ENCODE measurements at places on chromosomes 1 and 21. TPM values are rescaled to one million over a fixed set of nuclear protein-coding genes. Genes with fewer than 3 reads are reported as not detected.

- DNase-seq, result no peak
Observed at GRCh38 chr1:197222025-197222685, 45.9 kb upstream of the CRB1 start.

- no peak for DNase-seq
Observed at GRCh38 chr1:117672756-117673155, 66.9 kb downstream of the TENT5C start.

DNA sequence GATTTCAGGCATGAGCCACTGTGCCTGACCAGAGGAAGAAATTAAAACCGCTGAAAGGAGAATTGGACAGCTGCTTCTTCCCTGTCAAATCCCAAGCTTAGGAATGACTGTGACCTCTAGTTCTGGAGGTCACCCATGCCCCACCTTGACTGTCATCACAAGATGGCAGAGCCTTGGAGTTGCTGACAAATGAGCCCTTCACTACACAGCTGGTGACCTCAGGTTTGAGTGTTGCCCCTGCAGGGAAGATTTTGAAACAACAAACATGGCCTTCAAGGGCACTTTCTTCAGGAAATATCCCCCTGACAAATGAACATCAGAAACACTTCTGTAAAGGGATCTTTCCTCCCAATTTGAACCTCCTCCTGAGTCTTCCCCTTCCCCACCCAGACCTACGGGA lies 6.9 kb upstream of the SLC45A3 start:
- no peak for DNase-seq

- peak; percentile 43 for DNase-seq
Observed at GRCh38 chr21:45403825-45404729, 888 bp upstream of the COL18A1 start.

GRCh38 chr1:23629708-23630290 lies 61.8 kb upstream of the RPL11 start:
- DNase-seq, result no peak

DNA sequence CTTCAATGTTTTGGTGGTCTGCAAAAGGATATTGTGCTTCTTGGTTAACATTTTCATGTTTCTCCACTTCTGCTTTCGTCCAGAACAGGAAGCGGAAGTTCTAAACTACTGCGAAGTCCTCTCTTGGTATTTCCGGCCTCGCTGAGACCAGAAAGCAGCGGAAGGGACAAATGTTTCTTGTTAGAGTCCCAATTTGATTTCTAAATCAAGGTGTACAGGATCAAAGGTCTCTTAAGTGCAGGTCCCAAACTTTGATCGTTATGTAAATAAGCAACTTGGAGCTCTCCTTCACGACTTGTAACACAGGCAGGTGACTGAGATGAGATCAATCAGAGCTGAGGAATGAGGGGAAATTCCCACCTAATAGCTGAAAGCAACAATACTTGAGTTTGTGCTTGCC lies 40.1 kb upstream of the HMCN1 start:
- DNase-seq, result peak; percentile 70

- no peak for DNase-seq
Observed at GRCh38 chr1:116150368-116150767, 39.2 kb downstream of the MAB21L3 start.

DNA sequence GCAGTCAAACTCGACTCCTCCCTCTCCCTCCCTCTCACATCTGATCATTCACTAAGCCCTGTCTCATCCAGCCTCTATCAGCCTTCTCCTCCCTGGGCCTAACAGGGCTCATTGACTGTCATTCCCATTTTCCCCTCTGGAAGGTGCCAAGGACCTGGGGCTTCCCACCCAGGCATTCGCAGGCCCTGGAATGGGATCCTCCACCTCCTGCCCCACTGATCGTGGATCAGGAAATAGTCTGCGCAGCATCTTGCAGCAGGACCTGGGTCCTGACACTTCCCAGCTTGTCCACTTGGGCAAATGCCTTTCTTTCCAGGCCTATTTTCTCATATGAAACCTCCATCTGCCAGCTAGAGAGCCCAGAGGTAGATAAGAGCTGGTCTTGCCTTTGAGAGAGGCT lies 71.2 kb upstream of the ZC3H12A start:
- DNase-seq, result no peak

GRCh38 chr1:81775510-81775909 lies 25.2 kb upstream of the ADGRL2 start:
- no peak for DNase-seq

DNA sequence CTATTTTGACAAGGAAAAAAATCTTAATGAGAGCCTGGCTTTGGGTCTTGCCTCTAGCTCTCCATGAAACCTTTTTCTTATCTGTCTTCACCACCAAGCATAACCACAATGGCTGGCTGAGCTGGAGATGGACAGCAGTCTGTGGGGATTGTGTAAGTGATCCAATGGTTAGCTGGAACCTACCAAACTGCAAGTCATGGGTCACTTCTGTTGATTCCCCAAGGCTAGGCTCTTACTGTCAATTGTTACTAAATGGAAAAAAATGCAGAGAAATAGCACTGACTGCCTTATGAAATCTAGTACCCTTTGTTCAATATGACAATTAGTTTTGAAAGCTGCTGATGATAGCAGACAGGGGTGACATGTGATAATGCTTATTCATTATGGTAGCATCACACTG lies 359.0 kb downstream of the ST6GALNAC3 start:
- no peak for DNase-seq

GRCh38 chr1:178509414-178510007 lies 3.4 kb upstream of the TEX35 start:
- no peak for DNase-seq

DNA sequence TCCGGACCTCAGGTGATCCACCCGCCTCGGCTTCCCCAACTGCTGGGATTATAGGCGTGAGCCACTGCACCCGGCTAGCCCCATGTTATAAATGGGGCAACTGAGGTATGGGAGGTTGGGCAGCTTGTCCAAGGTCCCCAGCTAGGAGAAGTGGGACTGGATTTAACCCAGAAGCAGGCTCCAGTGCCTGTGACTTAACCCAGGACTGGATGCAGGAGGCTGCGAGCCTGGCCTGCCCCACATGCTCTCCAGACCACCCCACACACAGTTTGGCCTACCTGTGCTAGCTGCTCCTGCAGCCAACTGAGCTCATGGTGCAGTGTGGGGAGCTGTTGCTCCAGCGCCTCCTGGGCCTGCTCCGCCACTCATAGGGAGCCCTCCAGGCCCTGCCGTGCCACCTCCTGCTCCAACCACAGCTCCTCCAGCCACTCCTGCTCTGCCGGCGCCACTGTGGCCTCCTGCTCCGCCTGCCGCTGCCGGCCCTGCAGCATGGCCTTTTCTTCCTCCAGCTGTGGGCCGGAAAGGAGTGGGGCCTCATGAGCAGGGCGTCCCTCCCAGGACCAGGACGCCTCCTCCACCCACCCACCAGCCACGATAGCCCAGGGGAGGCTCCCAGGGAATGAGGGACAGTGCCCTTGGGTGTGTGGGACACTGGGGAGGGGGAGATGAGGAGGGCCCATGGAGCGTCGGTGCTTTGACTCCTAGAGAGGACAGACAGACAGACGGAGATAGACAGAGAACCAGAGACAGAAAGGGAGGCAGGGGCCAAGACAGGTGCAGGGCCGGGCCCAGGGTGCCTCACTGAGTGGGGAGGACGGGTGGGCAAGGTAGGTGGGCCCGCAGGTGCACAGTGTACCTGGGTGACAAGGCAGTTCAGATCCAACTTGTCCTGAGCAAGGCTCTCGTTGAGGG lies 12.4 kb upstream of the NBPF1 start:
- no peak for DNase-seq

DNA sequence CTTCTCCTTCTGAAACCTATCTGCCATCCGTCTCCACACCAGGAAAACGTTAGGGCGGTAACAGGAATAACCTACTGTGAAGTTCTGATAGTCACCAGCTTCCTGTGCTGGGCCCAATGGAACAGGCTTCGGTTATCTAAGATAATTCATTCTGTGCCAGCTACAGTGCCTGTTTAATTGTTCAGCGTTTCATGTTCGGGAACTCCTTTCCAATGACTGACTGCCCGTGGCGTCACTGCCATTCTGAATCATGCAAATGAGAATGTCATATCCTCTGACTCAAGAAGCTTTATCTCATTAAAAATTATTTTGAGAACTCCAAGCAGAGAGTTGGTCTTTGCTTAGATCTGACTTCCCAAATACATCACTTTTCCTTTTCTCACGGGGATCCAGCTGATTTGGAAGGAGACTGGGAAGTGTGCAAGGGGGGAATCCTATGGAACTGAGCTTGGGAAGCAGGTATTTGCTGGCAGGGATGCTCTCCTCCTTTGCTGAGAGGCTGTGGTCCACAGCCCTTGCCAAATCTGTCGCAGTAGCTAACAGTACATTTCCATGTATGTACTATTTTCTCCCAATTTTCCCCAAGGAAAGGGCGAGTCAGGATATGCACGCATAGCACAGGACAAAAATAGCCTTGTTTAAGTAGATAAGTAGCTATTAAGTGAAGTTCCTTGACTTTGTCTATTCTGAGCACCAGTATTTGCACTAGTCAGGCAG lies 358.7 kb downstream of the LTN1 start:
- peak; percentile 94 for DNase-seq

DNA sequence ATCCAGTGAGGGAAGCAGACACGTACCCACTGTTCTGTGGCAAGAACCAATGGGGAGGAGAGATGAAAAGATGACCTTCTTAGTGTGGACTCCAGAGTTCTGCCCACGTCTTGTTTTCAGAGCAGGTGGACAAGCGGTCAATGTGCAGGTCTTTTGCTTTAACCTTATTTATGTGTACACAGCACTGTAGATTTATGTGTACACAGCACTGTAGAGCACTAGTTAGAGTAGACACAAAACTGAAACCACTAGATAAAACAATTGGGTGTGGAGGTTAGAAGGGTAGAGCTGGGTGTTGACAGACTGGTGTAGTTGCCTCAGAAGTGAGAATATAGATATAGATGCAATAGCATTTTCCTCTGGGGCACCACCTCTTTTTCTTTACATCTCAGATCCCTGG lies 150.0 kb downstream of the MAGI3 start:
- DNase-seq, result no peak

DNA sequence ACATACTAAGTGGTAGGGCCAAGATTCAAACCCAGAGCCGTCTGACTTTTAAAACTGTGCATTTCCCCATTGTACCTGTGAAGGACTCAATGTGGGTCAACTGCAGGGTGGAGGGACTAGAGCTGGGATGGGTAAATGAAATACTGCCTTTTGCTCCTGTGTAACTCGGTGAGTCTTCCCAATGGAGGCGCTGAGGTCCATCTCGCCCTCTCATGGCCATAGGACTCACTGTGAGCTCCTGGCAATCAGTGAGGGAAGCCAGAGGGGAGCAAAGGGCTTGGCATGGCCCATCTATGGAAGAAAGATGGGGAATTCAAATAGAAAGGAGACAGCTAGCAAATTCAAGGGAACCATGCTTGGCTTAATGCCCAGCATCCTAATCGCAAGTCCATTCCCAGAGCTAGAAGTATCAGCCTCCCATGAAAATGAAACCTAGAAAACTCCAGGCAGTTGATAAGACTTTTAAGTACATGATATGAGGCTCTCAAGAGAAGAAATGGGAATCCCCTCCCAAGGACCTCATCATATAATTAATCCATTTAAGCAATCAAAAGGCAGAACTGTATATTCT lies 25.4 kb upstream of the CGN start:
- no peak for DNase-seq

- peak; percentile 80 for DNase-seq
Observed at GRCh38 chr1:32335790-32336590, at the start of gene MARCKSL1. MARCKSL1 (minus strand) TSS chr1:32336233; CDS start chr1:32336033, 200 bp downstream.

GRCh38 chr1:99644279-99645004 lies 1.5 kb upstream of the PALMD start:
- DNase-seq, result peak; percentile 55

- peak; percentile 79 for DNase-seq
Observed at GRCh38 chr1:119808972-119809550, 2.2 kb downstream of the REG4 start.

- peak; percentile 63 for DNase-seq
Observed at GRCh38 chr1:31984419-31985347, 29.0 kb upstream of the KHDRBS1 start.

GRCh38 chr1:81007024-81007423 lies 793.7 kb upstream of the ADGRL2 start:
- no peak for DNase-seq

- peak; percentile 74 for DNase-seq
Observed at GRCh38 chr21:46153247-46154154, 1.9 kb downstream of the FTCD start.

DNA sequence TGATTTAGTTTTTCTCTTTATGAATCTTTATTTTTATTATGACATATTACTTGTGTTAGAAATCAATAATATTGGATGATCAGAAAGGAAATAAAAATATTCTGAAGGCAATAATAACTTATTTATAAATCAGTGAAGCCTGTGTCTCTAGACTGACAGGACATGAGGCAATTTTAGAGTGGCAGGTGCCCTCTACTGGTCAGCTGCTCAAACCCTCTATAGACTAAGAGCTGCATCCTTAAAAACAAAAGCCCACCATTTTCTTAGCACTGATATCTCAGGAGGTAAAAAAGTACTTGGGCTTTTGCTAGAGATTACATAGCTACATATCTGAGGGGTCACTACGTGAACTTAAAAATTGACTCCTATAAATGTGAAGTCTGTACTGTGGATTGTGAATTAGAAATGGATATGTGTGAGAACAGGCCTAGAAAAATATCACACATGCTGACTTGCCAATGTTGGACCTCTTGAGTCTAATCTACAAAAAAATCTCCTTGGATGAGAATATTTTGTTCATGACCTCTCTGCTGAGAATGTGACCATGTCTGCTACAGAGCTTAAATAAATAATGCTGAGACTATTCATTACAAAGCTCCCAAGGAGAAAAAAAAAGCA lies 597.9 kb upstream of the ADAMTS5 start:
- peak; percentile 11 for DNase-seq

- peak; percentile 75 for DNase-seq
Observed at GRCh38 chr1:27605796-27606707, 2.1 kb upstream of the AHDC1 start.

DNA sequence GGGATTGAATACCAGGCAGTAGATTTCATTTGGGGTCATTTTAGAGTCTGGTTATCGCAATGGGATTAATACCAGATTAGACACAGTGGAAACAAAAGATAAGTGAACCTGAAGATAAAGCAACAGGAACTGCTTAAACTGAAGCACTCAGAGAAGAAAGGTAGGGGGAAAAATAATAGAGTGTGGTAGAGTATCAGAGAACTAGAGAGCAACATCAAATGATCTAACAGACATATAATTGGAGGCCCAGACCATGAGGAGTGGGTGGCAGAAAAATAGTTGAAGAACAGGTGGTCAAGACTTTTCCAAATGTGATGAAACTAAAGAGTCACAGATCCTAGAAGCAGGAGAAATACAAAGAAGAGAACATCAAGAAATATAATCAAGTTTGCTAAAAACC lies 484.3 kb downstream of the CAMTA1 start:
- no peak for DNase-seq

The SPATA45 gene
- total RNA-seq, result not detected

The DNAJC6 gene
- total RNA-seq, result 11.9 TPM

The OVAAL gene
- not detected for total RNA-seq

The BNIPL gene
- 0.33 TPM for total RNA-seq

The POMGNT1 gene
- 42.4 TPM for total RNA-seq

The TRIM67 gene
- not detected for total RNA-seq

The SYPL2 gene
- not detected for total RNA-seq

The UBL4B gene
- not detected for total RNA-seq

The MKNK1 gene
- 24.1 TPM for total RNA-seq

The ANKRD45 gene
- 0.17 TPM for total RNA-seq

The OPTC gene
- not detected for total RNA-seq

The P3R3URF gene
- total RNA-seq, result not detected
